ENCODE measurements at places on chromosomes 1 and 21.

- no peak for DNase-seq
Measured at GRCh38 chr1:115437196-115437595, 99.1 kb upstream of the NGF start.

GRCh38 chr1:47805018-47805417, 192.2 kb downstream of the TRABD2B start:
- no peak for DNase-seq

- DNase-seq, result no peak
Measured at GRCh38 chr1:118862755-118863154, 125.4 kb downstream of the TBX15 start.

DNA sequence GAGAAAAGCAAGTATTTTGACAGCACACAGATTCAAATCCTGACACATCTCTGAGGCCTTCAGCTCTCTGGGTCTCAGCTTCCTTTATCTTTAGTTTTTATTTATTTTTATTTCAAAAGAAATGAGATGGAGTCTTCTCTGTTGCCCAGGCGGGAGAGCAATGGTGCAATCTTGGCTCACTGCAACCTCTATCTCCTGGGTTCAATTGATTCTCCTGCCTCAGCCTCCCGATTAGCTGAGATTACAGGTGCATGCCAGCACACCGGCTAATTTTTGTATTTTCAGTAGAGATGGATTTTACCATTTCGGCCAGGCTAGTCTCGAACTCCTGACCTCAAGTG, 19.1 kb upstream of the ATP2B4 start:
- DNase-seq, result no peak

DNA sequence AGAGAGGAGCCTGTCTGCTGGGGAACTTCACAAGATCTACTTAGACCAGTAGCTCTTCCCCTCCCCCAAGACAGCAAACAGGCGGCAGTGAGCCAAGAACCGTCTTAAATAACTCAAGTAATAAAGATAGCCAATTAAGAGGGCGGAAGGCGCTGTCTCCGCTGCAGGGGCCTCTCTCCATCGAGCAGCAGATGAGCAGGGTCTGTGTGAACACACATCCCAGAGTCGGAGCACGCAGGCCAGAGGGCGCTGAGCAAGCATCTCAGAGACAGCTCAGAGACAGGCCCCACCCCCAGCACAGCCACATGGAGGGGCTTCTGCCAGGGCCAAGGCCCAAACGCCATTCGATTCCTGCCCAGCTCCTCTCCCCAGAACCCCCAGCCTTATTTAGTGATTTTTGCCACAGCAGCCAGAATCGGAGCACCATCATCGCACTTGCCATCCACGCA, 11.1 kb downstream of the IFFO2 start:
- no peak for DNase-seq

DNA sequence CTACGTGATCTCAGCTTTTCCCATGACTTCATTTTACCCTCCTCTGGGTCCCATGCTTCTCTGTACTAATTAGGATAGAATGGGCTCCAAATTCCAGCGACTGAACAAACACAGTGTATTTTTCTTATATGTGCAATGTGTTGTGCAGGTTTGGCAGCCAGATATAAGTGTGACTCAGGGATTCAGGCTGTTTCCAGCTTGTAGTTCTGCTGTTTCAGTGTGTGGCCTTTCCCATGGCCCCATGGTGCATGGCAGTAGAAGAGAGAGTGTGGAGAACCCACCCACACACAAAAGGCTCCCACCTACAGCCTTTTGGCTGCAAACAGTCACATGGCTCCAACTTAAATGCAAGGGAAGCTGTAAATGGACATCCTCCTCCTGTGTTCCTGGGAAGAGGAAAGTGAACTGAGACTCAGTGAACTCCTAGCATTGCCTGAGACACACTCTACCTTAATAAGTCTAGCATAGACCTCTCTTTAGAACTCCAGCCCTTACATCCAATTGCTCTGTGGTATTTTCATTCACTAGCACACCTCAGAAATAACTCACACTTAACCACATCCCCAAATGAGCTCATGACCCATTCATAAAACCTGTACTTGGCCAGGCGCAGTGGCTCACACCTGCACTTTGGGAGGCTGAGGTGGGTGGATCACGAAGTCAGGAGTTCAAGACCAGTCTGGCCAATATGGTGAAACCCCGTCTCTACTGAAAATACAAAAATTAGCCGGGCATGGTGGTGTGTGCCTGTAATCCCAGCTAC, 58.7 kb downstream of the KIAA0040 start:
- DNase-seq, result no peak

DNA sequence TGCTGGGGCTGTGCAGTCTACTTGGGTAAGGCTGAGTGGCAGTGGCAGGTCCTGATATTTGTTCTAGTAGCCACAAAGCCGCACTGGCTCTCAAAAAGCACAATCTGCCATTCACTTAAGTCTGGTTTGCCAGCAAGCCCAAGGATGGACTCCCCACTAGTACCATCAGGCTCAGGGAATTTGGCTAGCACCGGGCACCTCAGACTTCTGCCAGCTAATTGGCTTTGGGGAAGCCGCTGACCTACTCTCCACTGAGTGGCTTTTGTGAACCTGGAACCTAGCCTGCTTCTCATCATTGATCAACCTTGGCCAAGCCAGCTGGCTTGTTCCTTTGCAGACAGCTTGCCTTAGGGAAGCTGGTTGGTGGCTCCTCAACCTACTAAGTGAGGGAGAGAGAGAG, 83.1 kb downstream of the ESRRG start:
- no peak for DNase-seq

- no peak for DNase-seq
Measured at GRCh38 chr1:6515771-6516170, 24.3 kb upstream of the PLEKHG5 start.

- no peak for DNase-seq
Measured at GRCh38 chr1:246856371-246856770, 75.4 kb downstream of the AHCTF1 start.
